Aorta (tissue), 5 donors: ENCODE measurements at places on chromosomes 16 and 17. TPM values are rescaled to one million over a fixed set of nuclear protein-coding genes. Genes with fewer than 3 reads are reported as not detected.

Gene SLFN12
- 8.7 TPM for polyA plus RNA-seq

Gene CD79B
- polyA plus RNA-seq, result 0.50 TPM

Gene PRDM7
- not detected for polyA plus RNA-seq

Gene TBC1D3E
- not detected for polyA plus RNA-seq

Gene CD300LG
- polyA plus RNA-seq, result 0.13 TPM

Gene GAS7
- 1.2 TPM for polyA plus RNA-seq

Gene SSTR5
- 0.49 TPM for polyA plus RNA-seq

Gene PMFBP1
- polyA plus RNA-seq, result not detected

Gene SULT1A1
- polyA plus RNA-seq, result 5.0 TPM

Gene IGF2BP1
- polyA plus RNA-seq, result not detected

Gene ARL5C
- not detected for polyA plus RNA-seq

Gene HSF4
- polyA plus RNA-seq, result 25.0 TPM

Gene PRSS21
- not detected for polyA plus RNA-seq

Gene SLC7A6
- polyA plus RNA-seq, result 2.4 TPM

Gene VASN
- 21.7 TPM for polyA plus RNA-seq

Gene TMC6
- polyA plus RNA-seq, result 9.1 TPM

Gene KIF18B
- polyA plus RNA-seq, result 0.05 TPM

Gene GPRC5C
- 31.6 TPM for polyA plus RNA-seq

Gene NDUFB10
- polyA plus RNA-seq, result 178 TPM

Gene ZNF205
- polyA plus RNA-seq, result 8.9 TPM

Gene E2F4
- 27.9 TPM for polyA plus RNA-seq

Gene CD300A
- polyA plus RNA-seq, result 2.6 TPM

Gene DPEP1
- polyA plus RNA-seq, result not detected

Gene C17orf78
- polyA plus RNA-seq, result not detected

Gene IL17C
- polyA plus RNA-seq, result not detected

Gene GINS2
- polyA plus RNA-seq, result 0.75 TPM

Gene SLC2A4
- 1.6 TPM for polyA plus RNA-seq

Gene MEFV
- 1.6 TPM for polyA plus RNA-seq

Gene OR1D2
- polyA plus RNA-seq, result not detected
